H9 (cell line): ENCODE measurements at places on chromosomes 12 and 14. TPM values are rescaled to one million over a fixed set of nuclear protein-coding genes. Genes with fewer than 3 reads are reported as not detected.

The DPPA3 gene
- total RNA-seq, result 1.4 and 2.0 TPM in 2 replicates

DNA sequence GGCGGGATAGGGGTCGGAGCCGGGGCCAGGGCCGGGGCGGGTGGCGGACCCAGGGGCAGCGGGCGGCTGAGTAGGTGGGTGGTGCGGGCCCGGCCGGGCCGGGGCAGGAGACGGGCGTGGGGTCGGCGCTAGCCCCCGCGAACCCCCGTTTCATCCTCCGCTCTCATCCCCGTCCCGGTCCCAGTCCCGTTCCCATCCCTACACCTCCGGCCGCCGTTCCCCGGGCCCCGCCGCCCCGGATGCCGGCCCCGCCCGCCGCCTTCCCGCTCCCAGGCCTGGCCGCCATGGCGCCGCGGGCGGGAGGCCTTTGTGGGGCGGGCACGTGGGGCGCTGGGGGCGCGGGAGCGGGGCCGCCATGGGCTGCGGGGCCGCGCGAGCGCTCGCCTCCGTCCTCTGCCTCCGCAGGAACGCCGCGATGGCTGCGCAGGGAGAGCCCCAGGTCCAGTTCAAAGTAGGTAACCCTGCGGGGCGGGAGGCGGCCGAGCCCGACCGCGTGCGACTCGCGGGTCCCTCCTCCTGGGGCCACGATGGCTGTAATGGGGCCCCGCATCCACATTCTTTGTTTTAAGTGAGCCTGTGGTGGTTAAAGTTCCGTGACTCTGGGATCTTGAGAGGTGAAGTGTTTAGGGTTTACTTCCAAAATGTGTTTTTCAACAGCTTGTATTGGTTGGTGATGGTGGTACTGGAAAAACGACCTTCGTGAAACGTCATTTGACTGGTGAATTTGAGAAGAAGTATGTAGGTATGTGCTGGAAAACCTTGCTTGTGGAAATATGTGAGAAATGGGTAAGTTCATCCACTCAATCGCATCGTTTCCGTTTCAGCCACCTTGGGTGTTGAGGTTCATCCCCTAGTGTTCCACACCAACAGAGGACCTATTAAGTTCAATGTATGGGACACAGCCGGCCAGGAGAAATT, 572 bp downstream of the RAN start:
- peaks cover 2% of the 10 kb centered on the region; the same call in 1 of the 2 replicates for H3K4me1 ChIP-seq
- H3K27ac ChIP-seq, result no peak overlapping the region
- no peaks in the 10 kb centered on the region for H3K27me3 ChIP-seq
- peaks cover 50% of the 10 kb centered on the region for H3K36me3 ChIP-seq
- H3K4me3 ChIP-seq, result peak overlapping the region; percentile 92

- H3K36me3 ChIP-seq, result no peaks in the 10 kb centered on the region; the same call in 1 of the 3 replicates
- H3K27ac ChIP-seq, result no peak overlapping the region
- no peak overlapping the region for H3K4me3 ChIP-seq
- DNase-seq, result no peak
- H3K27me3 ChIP-seq, result no peaks in the 10 kb centered on the region
These were observed 183.4 kb downstream of the ESR2 start for GRCh38 chr14:64110802-64111201.

The KRT73 gene
- total RNA-seq, result not detected in 2 replicates

DNA sequence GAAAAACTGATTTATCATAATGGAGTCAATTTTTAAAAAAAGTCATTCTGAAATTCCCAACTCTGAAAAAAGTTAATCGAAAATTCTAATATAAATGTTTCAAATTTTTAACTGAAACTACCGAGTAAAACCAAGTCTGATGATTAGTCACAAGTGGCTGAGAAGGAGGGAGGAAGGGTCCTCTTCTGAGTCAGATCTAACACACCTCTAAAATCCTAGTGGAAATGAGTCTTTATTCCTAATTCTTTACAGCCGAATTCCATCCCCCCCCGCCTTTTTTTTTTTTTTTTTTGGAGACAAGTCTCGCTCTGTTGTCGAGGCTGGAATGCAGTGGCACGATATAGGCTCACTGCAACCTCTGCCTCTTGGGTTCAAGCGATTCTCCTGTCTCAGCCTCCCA, 37.9 kb downstream of the RAD9B start:
- no peak for DNase-seq
- H3K4me1 ChIP-seq, result no peaks in the 10 kb centered on the region
- H3K4me3 ChIP-seq, result no peak overlapping the region
- H3K27ac ChIP-seq, result no peak overlapping the region

- H3K36me3 ChIP-seq, result no peaks in the 10 kb centered on the region; the same call in 2 of the 3 replicates
- H3K27me3 ChIP-seq, result no peaks in the 10 kb centered on the region
- H3K4me1 ChIP-seq, result no peaks in the 10 kb centered on the region
- H3K27ac ChIP-seq, result no peak overlapping the region
These were observed 412.3 kb downstream of the RPS29 start for GRCh38 chr14:49173765-49174373.

The C12orf50 gene
- total RNA-seq, result 0.17 TPM in 1 of 2 replicates, not detected in the other

GRCh38 chr12:41205070-41205709, 17.1 kb downstream of the PDZRN4 start:
- H3K4me1 ChIP-seq, result no peaks in the 10 kb centered on the region
- no peak for DNase-seq
- no peak overlapping the region for H3K4me3 ChIP-seq
- H3K27me3 ChIP-seq, result no peaks in the 10 kb centered on the region

- no peak overlapping the region for H3K27ac ChIP-seq
- no peaks in the 10 kb centered on the region for H3K27me3 ChIP-seq
- H3K4me3 ChIP-seq, result no peak overlapping the region
- H3K4me1 ChIP-seq, result no peaks in the 10 kb centered on the region
- no peaks in the 10 kb centered on the region; the same call in 2 of the 3 replicates for H3K36me3 ChIP-seq
- DNase-seq, result no peak
These were observed 53.8 kb downstream of the SDR9C7 start for GRCh38 chr12:56880125-56880992.

The PTPRQ gene
- not detected in 2 replicates for total RNA-seq

The DPY19L2 gene
- total RNA-seq, result 4.9 and 6.1 TPM in 2 replicates

DNA sequence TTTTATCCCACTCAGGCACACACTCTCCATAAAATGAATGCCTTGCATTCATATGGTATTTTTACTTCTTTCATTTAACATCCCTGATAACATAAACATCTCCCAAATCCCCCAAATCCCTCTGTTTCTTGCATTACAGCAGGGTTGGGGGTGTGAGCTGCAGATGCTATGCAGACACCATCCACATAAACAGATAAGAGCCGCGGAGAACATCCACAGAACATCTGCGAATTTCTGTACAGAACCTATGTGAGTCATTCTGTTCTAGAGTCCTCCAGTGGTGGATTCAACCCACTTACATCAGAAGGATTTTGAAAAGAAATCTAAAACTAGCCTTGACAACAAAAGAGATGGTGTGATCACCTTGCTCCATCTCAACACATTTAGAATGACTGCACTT, 20.3 kb downstream of the FBLN5 start:
- no peak for DNase-seq
- no peaks in the 10 kb centered on the region for H3K4me1 ChIP-seq
- H3K27ac ChIP-seq, result no peak overlapping the region
- no peaks in the 10 kb centered on the region for H3K36me3 ChIP-seq
- no peak overlapping the region for H3K4me3 ChIP-seq
- no peaks in the 10 kb centered on the region for H3K27me3 ChIP-seq

GRCh38 chr12:15757553-15758255, 31.5 kb downstream of the EPS8 start:
- H3K27me3 ChIP-seq, result no peaks in the 10 kb centered on the region
- DNase-seq, result no peak
- H3K27ac ChIP-seq, result no peak overlapping the region
- H3K4me3 ChIP-seq, result no peak overlapping the region
- H3K36me3 ChIP-seq, result no peaks in the 10 kb centered on the region

DNA sequence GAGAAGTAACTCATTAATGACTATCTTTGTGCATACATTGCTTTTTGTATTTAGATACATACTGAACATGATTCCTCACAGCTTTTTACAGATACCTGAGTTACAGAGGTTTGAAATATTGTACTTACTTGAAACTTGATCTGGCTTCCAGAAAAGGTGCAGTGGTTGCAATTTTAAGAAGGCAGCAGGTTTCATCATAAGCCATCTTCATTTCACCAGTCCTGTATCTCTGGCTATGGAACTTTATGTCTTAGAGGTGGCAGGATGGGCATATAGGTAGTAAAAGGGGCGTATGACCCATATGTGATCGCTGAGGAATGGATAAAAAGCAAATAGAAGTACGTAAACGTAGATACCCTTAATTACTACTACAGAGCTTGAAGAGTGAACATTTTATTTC, 13.7 kb downstream of the ZBTB1 start:
- H3K27ac ChIP-seq, result no peak overlapping the region
- H3K4me3 ChIP-seq, result no peak overlapping the region
- no peaks in the 10 kb centered on the region for H3K27me3 ChIP-seq
- H3K36me3 ChIP-seq, result no peaks in the 10 kb centered on the region; the same call in 2 of the 3 replicates
- no peaks in the 10 kb centered on the region for H3K4me1 ChIP-seq

The SLC25A47 gene
- total RNA-seq, result 0.13 TPM in 1 of 2 replicates, not detected in the other

The TPPP2 gene
- total RNA-seq, result not detected in 2 replicates
